Stimulated activated CD8-positive, alpha-beta memory T cell treated with anti-CD3 and anti-CD28 coated beads, Interleukin-12 subunit alpha, Interleukin-12 subunit beta, amount 100 ng/mL, for 4 hours (primary cell): ENCODE measurements at places on chromosomes 16 and 17.
A peak's percentile ranks its signal among the peaks of the same experiment; 100 is the strongest.

GRCh38 chr17:44205962-44206824 lies 6.5 kb upstream of the ATXN7L3 start:
- no peak for DNase-seq

- DNase-seq: no peak
Measured at GRCh38 chr16:71911121-71911520, 15.8 kb downstream of the IST1 start.

GRCh38 chr17:43734376-43734775 lies 24.2 kb downstream of the SOST start:
- no peak for DNase-seq

DNA sequence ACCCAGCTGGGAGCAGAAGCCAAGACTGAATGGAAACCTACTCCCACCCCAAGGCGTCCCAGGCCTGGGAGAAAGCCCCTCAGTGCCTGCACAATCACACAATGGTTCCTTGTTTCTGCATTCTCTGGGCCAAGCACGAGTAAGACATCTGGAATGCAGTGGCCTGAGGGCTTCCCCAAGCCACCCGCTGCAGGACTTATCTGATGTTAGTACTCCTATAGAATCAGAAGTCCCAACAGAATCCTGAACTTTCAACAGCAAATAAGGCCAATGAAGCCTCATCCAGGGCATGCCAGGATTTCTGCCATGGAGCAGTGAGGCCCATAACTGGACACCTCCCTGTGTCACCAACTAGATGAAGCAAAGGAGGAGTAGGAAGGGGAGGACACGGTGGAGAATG lies 28.6 kb downstream of the MYO18A start:
- no peak for DNase-seq

DNA sequence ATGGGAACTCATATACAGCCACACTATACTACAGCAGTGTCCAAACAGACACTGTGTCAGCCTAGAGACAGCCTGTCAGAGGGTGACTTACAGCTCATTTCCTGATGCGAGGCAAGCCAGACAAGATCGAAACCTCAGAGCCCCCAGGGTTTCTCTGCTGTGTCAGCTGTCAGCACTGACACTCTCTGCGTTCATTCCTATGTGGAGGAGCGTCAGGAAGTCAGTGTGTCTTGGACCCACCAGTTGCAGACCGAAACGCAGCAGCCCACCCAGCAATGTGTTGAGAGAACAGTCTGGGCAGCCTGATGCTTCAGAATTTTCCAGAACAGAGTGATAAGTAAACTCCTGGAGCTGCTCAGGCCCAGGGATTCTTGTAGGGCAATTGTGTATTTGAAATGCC lies 20.6 kb upstream of the MAPT start:
- no peak for DNase-seq

DNA sequence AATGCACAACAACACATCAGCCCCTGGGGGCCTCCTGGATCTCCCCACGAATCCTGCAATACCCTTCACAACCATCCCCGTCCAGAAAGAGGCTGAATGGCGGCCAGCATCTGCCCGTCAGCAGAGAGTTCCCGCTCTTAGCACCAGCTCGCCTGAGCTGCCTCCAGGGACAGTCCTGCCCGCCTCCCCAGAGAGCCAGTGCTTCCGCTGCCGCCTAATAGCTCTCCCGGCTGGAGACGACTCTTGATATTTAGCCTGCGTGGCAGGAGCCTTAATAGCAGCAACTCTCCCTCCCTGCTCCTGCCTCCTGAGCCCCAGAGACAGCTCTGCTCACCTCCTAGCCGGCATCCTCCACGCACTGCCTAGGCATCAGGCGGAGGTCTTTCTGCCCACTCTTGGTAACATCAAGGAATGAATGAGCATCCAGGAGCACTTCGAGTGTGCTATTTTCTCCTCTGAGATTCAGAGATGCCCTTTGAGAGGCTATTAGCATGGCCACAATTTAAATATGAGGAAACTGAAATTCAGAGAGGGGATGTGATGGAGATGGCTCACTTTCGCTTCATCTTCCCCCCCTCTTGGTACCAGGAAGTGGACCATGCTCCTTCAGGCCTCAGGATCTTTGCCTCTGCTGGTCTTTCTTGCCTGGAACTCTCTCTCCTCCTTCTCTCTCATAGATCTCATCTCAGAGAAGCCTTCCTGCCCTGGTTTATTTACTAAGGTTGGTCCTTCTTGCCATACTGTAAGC lies 67.9 kb downstream of the RAI1 start:
- no peak for DNase-seq

DNA sequence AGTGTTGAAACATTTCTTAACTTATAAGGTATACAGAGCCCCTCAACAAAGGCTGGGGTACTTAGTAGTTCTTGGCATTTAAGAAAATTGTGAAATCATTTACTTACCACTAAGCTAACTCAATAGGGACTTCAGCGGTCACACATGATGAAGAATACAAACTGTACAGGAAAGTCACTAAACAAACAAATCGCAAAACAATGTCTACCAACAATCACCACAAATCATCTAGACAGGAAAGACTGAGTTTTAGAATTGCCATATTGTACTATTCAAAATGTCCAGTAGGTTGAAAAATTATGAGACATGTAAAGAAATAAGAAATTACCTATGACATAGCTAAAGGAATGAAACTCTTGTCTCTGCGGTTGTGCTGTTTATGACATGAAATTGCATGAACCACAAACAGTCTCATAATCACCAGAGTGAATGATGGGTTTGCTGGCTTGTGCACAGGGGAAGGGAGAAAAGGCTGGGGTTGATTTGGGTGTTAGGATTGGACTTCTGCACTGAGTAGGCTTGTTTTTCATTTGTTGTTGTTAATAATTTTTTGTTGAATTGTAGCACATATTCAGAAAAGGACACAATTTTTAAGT lies 441.1 kb upstream of the MON1B start:
- no peak for DNase-seq

DNA sequence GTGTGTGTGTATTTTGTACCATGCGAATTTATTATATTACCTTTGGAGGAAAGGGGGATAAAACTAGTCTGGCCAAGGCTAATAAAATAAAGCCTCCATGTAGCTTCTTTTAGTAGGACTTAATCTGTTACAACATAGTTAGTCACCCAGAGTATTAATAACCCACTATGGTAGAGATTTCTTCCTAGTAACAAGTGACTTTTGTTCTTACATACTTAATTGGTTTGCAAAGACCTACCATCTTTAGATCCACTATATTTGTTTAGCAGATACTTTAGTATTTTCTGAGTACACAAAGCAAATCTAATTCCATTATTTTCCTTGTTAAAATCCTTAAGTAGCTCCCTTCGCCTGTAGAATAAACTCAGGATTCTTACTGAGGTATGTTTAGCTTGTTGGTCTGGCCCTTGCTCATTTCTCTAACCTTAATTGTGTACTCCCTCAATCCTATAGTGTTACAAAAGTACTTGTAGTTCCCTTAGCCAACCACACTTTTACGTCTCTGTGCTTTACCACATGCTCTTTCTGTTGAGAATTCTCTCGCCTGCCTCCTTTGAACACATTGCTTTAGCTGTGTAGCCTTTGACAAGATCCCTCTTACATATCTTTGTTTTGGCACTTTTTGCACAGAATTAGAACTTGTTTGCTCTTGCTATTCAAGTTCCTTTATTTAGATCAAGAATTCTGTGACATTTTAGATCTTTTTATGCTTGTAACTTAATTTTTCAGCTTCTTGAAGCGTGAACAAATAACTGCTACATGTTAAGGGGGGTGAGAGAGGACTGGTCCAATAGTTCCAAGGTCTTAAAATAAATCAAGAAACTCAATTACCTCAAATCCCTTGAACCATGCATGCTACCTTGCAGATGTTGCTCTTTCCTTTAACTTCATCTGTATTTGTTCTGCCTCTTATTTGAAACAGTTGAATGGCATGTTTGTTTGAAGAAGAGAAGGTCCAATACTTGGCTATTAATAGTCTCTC lies 23.8 kb downstream of the CLTC start:
- no peak for DNase-seq

DNA sequence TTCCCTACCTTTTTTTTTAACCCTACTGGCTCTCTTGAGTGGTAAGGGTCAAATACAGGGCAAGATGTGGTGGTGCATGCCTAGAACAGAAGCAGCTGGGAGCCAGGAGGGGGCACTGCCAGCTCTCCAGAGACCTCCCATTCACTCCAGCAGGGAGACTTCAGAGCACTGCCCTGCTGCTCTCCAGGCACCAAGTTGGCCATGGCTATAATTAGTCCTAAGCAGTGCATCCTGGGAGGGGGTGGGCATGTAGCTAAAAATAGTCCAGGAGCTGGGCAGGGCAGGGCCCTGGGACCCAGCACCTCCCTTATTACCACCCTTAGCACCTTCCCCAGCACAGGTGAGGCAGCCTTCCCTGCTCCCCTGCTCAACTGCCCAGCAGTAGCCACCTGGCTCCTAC lies 3.5 kb downstream of the CORO6 start:
- no peak for DNase-seq

GRCh38 chr16:53518550-53519416 lies 15.8 kb upstream of the AKTIP start:
- peak; percentile 57 for DNase-seq
